H7 (cell line): ENCODE measurements at places on chromosomes 1 and 21.

- no peak for DNase-seq
Observed at GRCh38 chr21:36934864-36935420, 31.5 kb downstream of the HLCS start.

GRCh38 chr1:233224311-233224710 is 71.2 kb downstream of the PCNX2 start:
- DNase-seq, result no peak

- DNase-seq, result peak; percentile 82
Observed at GRCh38 chr1:7117399-7118281, 332.4 kb downstream of the CAMTA1 start.

- no peak for DNase-seq
Observed at GRCh38 chr1:35264035-35264434, 4.5 kb upstream of the ZMYM4 start.

DNA sequence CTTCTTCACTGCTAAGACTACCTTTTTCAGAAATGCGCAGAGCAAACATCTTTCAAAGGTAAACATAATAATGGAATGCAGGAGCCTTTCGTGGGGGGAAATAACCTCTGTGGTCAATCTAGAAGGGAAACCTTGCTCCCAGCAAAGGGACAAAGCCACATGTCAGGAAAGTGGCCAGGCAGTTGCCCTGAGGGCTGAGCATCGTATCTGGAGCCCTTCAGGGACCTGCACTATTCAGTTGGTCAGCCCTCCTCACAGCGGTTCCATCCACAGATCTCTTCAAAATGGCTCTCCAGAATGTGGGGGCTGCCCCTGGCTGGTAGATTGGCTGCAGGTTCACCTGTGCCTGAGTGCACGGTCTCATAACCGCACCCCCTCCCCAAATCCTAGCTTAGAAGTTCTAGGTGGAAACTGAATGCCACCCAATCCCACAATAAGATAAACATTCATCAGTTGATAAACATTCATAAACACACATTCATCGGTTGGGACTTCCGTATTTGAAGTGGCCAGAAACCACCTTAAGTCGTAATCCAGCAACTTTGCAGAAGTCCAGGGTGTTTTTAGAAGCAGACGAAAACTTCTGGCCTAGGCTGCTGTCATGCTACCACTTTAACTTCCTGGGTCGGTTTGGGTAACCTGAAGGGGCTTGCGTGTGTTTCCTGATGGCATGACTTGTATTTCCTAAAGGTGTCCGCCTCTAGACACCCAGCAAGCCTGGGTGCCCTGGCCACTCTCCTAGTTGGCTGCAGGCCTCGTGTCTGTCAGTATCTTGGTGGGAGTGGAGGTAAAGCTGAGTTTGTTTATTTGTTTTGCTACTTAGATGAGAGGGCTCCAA is 50.5 kb downstream of the RASSF5 start:
- DNase-seq, result no peak

DNA sequence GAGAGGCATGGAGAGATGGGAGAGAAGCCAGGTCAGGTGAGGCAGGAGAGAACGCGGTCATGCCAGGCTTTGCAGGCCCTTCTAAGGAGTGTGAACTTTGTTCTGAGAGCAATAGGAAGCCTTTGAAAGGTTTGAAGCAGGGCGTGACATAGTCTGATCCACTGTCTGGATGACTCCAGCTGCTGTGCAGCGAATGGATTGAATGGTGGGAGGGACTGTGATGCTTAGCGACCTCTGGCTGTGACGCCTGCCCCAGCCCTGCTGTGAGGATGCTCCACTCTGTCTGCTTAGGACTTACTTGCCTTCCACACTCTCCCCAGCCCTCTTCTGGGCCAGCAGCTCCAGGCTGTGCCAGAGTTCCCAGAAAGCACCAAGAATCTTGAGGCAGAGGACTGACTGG is 41.8 kb upstream of the POU3F1 start:
- no peak for DNase-seq

- peak; percentile 2 for DNase-seq
Observed at GRCh38 chr21:24118738-24119459, 1488.4 kb downstream of the MRPL39 start.

GRCh38 chr21:37165586-37165985 is 92.5 kb downstream of the TTC3 start:
- no peak for DNase-seq

DNA sequence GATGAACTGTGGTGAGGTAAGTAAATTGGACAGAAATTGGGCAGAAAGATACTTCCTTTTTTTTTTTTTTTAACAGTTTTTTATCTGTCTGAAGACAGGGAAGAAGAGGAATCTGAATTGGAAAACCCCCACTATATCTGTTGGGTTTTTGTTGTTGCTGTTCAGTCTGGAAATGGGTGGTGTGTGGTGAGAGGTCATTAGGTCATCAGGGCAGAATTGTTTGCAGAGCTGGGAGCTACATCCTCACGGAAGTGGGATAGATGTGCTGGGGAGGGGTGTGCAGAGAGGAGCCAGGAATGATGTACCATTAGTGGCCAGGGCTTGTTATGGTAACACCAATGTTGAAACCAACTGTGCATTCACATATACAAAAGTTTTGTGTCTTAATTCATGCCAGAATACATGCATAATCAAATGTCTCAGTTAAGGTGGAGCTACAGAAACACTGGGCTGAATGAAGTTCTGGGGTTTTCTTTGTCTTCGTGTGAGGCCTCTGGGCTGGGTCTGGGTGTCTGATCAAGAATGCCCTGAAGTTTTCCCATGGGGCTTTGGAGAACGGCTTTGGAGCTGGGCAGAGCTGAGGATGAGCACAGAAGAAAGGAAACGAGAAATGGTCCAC is 12.4 kb downstream of the USP25 start:
- DNase-seq, result no peak

DNA sequence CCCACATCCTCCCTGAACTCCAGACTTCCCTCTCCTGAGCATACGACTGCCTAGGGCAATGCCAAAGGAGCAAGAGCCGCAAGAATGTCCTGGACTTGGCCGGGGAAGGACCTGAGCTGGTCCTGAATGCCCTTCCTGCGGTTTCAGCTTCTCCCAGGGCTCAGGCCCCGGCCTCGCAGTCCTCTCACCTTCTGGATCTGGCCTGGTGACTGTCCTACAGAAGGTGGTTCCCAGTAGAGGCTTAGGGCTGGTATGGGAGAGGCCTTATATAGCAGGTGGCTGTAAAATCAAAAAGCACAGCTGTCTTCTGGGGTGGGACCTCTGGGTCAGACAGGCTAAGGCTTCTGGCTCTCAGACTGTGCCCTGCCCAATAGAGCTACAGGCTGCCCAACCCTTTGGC is at the start of gene LYPD8:
TSS of gene LYPD8 (minus strand) at position 243 of the 400 bp plus-strand sequence. CDS start 4,678 bp downstream, outside the sequence.
- DNase-seq, result no peak

DNA sequence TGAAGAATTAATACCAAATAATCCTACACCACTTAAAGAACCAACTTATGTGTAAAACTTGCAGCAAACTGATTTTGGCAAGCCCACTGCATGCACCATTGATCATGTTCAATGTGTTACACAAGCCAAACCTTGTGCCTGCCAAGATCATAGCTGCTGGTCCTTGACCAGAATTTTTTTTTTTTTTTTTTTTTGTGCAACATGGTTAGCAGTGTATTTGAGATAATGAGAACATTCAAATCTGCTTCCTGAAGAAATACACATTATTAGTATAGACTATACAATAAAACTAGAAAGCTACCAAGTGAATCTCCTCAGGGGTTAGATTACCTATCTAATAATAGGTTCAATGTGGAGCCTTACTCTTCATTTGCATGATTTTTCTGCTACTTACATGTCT is 421.0 kb downstream of the MRPL39 start:
- no peak for DNase-seq

- no peak for DNase-seq
Observed at GRCh38 chr1:15089258-15089992, 64.1 kb upstream of the TMEM51 start.

DNA sequence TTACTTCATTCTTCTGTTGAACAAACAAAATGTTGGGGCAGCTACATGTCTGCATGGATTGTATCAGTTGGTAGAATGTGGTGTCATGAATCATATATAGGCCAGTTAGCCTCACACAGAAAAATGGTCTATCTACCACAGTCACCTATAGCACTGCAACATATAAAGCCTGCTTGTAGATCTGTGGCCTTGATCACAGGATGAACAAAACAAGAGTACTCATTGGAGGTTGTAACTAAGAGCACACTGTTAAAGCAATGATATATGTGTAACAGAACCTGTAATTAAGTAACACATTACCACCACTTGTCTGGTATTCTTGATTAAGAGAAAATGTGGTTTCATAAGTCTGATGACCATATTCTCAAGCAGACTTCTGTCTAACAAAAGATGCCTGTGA is 167.3 kb upstream of the SGIP1 start:
- DNase-seq, result no peak

DNA sequence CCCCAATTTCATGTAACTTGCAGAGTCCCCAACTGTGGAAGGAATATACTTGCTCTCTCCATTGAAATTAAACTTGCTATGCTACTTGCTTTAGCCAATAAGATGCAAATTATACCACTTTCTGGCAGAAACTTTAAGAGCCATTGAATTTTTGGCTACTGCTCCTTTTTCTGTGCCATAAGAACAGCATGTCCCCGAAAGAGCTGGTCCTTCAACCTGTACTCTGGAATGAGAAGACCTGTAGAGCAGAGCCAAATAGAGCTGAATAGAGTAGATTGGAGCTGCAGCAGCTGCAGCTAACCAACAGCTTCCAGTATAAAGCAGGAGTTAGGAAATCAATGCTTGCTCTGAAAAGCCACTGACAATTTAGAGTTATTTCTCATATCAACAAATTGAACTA is 472.3 kb upstream of the B3GALT2 start:
- DNase-seq, result no peak

DNA sequence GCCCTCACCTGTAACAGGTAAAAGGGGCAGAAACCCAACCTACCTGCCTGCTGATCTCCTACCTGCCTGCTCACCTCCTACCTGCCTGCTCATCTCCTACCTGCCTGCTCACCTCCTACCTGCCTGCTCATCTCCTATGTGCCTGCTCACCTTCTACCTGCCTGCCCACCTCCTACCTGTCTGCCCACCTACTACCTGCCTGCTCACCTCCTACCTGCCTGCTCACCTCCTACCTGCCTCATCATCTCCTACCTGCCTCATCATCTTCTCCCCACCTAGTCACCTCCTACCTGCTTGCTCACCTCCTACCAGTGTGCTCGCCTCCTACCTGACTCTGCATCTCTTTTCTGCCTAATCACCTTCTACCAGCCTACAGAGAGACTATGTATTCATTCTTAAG is 452.9 kb downstream of the MATN1 start:
- DNase-seq, result no peak

DNA sequence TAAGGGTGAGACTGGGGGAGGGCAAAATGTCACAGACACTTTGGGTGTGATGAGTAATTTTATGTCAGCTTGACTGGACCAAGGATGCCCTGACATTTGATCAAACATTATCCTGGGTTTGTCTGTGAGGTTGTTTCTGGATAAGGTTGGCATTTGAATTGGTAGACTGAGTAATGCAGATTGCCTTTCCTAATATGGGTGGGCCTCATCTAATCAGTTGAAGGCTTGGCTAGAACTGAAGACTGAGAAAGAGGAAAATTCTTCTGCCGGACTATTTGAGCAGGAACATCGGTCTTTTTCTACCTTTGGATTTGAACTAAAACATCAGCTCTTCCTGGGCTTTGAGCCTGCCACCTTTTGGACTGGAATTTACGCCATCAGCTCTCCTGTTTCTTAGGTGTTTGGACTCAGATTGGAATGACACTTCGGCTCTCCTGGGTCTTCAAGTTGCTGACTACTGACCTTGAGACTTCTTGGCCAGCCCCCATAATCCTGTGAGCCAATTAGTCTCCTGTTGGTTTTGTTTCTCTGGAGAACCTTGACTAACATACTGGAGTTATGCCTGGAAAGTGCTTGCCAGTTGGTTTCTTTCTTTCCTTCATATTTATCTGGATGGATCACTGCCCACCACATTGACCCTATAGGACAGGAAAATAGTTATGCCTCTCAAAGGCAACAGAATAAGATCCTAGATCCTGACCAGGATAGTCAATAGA is 44.9 kb upstream of the HLX start:
- no peak for DNase-seq

GRCh38 chr1:56180520-56181190 is 398.7 kb downstream of the PLPP3 start:
- no peak for DNase-seq

DNA sequence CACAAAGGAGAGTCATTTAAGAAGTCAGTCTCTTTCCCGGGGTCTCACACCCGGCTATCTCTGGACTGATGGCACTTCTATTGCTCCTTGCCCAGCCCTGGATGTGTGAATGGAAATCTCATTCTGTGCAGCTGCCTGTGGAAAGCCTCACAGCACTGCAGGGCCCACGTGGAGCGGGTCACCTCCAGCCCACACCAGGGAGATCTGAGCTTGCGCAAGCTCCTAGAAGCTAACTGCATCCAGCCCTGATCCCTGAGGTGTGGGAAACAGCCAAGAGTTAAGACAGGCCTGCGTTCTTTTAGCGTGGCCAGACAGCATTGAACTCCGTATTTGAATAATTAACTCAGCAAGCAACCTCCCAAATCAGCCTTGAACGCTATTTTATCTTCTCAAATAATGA is 150.5 kb downstream of the LRIG2 start:
- no peak for DNase-seq

DNA sequence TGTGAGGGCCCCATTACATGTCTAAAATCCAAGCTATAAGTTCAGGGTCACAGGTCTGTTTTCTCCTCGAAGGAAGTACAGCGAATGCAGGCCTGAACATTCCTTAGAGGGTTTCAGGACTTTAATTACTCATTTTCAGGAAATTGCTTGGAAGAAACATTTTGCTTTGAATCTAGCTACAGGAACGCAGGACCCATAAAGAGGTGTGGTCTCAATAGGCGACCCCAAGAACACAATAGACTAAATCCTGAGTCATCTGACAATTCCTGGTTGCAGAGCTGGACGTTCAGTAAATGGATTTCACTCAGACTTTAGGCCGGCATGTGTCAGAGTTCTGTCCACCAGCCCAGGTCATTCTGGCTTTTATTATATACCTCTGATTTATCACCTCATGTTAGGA is 1.0 kb upstream of the ERG start:
- DNase-seq, result no peak
